Hypothalamus (tissue), 51 donors: ENCODE measurements at places on chromosomes 2 and 18.

DNA sequence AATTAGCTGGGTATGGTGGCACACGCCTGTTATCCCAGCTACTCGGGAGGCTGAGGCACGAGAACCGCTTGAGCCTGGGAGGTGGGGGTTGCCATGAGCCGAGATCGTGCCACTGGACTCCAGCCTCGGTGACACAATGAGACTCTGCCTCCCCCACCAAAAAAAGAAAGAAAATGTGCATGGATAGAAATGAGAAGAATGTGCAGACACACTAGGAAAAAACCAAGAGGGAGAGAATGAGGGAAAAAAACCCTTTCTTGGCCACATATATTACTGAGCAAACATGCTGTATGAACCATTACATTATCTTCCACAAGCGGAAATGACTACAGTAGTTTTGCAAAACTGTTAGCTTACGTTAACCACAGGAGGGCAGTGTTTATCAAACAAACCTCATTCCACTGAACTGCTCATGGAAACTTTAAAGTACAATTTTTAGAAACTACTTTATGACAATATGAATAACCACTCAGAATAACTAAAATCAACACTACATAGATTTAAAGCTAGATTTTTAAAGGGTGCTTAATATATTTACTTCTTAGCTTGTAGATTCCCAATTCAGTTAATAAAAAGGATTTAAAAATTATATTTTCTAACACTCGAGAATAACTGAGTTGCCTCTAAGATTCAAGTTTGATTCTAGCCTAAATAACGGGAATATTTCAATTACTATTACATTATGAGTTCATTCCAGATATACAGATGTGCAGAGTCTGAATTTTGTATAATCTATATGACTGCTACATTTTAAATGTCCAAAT lies 26.4 kb downstream of the ASXL2 start:
- no peak for DNase-seq

GRCh38 chr2:119206201-119206600 lies 17.4 kb upstream of the STEAP3 start:
- no peak for DNase-seq

- DNase-seq = no peak
Measured at GRCh38 chr18:23929362-23929930, 85.1 kb upstream of the TTC39C start.

- no peak for DNase-seq
Measured at GRCh38 chr2:74045454-74045853, 60.7 kb downstream of the TET3 start.

DNA sequence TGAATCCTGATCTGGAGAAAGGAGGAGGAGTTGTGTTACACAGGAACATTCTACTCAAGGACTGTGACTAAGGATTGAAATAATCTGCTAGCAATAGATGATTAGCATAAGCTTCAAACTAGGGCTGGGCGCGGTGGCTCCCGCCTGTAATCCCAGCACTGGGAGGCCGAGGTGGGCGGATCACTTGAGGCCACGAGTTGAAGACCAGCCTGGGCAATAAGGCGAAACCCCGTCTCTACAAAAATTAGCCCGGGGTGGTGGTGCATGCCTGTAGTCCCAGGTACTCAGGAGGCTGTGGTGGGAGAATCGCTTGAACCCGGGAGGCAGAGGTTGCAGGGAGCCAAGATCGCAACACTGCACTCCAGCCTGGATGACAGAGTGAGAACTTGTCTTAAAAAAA lies 1.5 kb downstream of the TRMT61B start:
- no peak for DNase-seq

DNA sequence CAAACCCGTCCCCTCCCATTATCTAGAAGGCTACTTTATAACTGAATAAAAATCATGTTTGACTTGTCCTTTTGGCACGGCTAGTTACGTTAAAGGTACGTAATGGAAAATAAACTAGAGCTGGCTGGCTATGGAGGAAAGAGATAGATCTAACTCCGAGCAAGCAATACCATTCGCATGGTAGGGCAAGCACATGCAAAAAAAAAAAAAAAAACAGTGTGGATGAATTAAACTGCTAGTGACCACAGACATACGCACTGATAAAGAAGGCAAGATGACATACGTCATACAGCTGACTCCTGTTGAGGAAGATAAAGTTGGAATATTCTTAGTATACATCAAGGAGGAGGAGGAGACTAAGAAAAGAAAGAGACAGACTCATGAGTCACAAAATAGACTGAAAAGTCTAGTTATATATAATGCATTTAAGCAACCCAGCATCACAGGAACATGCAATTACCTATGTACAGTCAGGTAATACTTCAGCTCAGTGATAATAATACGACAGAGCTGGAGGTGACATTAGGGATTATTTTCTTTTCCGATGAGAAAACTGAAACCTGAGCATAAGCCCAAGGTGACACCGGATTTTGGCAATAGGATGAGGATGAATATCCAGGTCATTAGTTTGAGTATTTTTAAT lies 37.9 kb upstream of the NARS1 start:
- no peak for DNase-seq

DNA sequence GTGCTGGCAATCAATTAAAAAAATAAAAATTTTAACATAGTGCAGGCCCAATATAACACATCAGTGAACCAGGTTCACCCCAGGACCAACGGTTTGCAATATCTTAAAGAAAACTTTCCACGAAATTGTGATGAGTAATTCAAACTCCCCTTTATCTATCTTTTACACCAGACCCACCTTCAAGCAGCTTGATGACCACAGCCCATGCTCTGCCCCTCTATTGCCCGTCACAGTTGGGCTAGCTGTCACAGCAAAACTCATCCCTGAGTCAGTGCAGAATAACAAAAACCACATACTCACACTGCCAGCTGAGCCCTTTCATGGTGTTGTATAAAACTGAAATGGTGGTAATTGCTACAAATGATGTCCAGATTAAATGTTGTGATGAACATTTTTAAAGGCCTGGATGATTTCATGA lies 112.5 kb upstream of the CREB1 start:
- DNase-seq = no peak

- no peak for DNase-seq
Measured at GRCh38 chr2:237546040-237546875, 20.1 kb upstream of the PRLH start.

DNA sequence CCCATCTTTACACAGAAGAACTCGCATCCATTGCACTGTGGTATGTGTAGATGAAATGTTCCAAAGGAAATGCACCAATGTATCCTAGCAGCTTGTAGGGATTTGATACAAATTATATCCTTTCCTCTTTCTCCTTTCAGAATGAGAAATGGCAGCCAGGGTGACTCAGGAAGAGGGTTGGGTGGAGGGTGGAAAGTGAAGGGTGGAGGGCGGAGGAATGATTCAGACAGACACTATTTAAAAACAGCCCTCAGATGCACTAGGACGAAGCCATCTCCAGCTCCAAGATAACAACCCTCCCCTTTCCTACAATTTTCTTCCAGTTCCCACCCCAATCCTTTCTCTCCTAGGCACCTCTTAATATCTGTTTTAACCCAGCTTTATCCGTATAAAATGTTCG lies 96.2 kb upstream of the STK39 start:
- no peak for DNase-seq

DNA sequence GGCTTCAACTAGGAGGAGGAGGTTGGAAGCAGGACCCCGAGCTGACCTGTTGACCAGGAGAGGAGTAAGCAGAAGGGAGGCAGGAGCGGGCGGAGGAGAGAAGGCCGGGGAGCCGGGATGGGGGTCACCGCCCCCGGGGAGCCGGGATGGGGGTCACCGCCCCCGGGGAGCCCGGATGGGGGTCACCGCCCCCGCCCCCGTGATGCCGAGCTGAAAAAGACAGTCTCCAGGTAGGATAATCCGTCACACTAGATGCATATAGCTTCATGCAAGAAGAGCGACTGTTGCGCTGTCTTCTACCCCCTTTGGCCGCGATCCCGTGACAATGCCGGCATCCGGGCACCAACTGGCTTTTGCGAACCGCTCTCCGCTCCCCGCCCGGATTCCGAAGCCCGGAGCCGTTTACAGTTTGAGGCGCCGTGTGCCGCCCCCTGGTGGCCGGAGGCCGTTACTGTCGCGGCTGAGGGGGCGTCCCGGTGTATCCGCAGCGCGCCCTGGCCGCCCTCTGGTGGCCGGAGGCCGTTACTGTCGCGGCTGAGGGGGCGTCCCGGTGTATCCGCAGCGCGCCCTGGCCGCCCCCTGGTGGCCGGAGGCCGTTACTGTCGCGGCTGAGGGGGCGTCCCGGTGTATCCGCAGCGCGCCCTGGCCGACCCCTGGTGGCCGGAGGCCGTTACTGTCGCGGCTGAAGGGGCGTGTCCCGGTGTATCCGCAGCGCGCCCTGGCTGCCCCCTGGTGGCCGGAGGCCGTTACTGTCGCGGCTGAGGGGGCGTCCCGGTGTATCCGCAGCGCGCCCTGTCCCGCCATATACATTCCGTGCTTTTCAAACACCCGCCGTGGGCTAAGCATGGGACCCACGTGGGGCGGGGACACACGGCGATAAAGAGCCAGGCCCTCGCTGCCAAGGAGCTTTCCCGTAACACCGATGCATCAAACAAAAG lies 89.6 kb downstream of the ACTR3 start:
- DNase-seq = no peak

GRCh38 chr2:88831071-88831791 lies 139.8 kb downstream of the RPIA start:
- no peak for DNase-seq

DNA sequence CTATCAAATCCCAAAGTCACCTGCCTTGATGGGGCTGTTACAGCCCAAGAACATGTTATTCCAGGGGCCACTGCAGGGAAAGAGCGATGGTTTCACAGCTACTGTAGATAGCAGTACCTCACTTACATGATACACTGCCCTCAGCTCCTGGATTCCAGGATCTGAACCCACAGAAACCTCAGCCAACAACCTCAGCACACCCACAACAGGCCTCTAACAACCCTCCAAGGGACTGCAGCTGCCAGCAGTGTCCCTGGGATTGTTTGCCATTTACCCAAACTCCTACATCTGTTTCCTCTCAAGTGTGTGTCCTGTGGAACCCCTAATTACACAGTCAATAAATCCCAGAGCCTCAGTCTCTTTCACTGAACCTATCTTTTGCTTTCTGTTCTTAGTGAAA lies 28.2 kb downstream of the OSBPL1A start:
- no peak for DNase-seq

- peak; percentile 48 for DNase-seq
Measured at GRCh38 chr2:75640621-75641121, 5.9 kb upstream of the MRPL19 start.

- DNase-seq = no peak
Measured at GRCh38 chr2:120231564-120231973, 8.4 kb upstream of the TMEM185B start.

DNA sequence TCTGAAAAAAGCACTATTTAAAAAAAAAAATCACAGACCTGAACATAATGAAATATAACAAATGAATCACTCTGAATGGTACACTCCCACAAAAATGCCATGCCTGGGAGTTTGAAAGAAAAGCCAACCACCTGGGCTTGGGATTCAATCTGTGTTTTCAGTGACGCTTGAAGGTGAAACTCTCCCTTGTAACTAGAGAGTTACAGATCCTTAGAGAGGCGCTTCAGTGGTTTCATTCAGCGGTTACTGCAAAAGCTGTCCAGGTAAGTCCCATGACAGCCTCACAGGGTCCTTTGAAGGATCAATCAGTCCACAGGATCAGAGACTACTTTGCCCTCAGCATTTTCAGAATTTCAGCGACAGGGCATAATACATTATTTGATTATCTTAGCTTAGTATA lies 627.3 kb downstream of the IRS1 start:
- DNase-seq = no peak

DNA sequence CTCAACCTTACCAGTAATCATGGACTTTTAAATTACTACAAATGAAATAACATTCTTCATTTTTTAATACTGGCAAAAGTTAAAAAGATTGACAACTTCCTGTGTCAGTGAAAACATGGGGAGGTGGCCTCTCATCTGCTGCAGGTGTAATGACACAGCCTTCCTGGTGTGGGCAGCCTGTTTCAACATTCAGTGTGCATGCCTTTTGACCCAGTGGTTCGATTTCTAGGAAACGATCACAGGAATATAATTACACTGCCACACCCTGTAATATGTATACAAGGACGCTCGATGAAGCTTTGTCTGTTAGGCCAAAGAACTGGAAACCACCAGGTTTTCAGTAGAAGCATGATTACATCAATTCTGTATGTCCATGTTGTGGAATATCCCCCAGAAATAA lies 68.7 kb downstream of the MTHFD2 start:
- DNase-seq = no peak

DNA sequence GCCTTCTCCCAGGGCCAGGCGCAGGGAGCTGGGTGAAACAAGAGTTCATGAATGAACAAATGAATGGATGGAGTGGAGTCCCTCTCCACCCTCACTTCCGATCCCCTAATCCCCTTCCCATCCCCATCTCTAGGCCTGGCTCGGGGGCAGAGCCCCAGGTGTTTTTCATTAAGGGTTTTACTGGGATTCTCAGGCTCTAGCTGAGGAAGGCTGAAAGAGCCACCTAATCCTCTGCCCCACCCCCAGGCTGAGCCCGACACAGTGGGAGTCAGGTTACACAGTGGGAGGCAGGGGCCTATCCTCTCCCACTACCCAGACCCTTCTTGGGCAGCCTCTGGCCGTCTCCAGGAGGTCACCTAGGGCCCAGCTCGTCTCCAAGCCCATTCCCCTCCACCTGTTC lies 36.1 kb downstream of the SDC1 start:
- no peak for DNase-seq

DNA sequence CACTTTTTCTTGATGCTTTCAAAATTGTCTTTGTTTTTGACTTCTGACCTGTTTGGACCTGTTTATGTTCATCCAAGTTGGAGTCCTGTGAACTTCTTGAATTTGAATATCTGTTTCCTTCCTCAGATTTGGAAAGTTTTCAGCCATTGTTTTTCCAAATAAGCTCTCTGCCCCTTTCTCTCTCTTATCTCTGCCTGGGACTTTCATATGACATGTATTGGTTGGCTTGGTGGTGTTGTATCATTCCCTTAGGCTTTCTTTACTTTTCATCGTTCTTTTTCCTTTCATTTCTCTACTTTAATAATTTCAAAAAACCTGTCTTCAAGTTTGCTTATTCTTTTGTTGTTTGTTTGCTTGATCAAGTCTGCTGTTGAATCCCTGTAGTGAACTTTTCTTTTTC lies 60.1 kb upstream of the LDLRAD4 start:
- no peak for DNase-seq

DNA sequence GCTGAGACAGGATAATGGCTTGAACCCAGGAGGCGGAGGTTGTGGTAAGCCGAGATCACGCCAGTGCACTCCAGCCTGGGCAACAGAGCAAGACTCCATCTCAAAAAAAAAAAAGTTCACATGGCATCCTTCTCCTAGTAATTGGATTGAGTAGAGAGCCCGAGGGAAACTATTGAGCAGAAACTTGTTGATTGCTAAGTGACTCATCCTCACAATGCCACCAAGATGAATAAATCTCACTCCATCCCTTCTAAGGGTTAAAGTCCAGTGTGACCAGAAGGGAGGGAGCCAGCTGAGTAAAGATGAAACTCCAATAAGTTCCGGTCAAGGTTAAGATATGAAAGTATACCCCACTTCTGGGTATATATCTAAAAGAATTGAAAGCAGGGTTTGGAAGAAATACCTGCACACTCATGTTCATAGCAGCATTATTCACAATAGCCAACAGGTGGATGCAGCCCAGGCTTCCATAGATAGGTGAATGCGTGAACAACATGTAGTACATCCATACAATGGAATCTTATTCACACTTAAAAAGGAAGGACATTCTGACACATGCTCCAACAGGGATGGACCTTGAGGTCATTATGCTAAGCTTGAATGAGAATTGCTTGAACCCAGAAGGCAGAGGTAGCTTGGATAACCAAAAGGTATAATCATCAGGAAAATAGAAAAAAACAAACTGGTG lies 13.0 kb upstream of the FHL2 start:
- DNase-seq = no peak

- DNase-seq = no peak
Measured at GRCh38 chr2:222871291-222871690, 10.5 kb downstream of the ACSL3 start.
